ENCODE measurements at places on chromosomes 6 and 20.

GRCh38 chr6:150276937-150277742 lies 91.7 kb upstream of the IYD start:
- DNase-seq: no peak

- no peak for DNase-seq
These were observed 95.6 kb downstream of the CDYL start for GRCh38 chr6:4871825-4872224.

GRCh38 chr6:27375613-27376079 lies 12.9 kb upstream of the ZNF391 start:
- peak; percentile 10 for DNase-seq

DNA sequence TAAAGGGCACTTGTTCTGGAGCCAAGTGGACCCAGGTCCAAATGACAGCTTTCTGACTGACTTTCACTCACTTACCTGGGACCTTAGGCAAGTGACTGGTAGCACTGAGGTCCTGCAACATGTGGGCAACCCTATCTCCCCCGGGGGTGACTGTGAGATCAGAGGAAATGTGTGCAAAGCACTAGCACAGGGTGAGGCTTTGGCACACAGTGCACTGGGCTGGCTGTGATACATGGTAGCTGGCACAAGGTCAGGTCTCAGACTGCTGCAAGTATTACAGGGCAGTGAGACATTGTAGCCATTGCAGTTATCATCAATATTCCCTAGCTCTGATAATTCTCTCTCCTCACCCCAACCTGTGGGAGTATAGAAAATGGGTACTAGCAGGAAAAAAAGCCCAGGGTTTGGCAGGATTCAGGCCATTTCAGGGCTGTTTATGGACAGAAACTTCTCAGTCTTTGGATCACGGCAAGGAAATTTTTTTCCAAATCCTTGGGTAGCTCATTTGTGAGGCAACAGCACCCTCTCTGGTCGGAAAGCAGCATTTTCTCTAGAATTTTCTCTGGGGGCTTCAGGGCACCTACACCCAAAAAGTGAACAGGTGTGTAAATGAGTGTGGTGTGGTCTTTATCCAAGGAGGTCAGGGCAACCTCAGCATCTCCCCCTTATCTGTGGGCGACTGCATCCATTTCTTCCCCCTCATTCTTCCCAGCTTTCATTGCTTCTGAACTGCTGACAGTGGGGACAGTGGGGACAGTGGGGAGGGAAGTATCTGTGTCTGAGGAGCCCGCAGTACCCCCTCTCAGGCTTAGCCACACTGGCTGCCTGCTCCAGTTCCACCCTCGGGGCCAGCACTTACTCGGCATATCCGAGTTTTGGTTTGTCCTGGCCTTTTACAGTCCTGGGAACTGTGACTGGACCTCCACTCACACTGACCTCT lies 148.7 kb upstream of the PHACTR3 start:
- peak; percentile 2 for DNase-seq

- DNase-seq: peak; percentile 67
These were observed 49.0 kb upstream of the TAGAP start for GRCh38 chr6:159093609-159094443.

DNA sequence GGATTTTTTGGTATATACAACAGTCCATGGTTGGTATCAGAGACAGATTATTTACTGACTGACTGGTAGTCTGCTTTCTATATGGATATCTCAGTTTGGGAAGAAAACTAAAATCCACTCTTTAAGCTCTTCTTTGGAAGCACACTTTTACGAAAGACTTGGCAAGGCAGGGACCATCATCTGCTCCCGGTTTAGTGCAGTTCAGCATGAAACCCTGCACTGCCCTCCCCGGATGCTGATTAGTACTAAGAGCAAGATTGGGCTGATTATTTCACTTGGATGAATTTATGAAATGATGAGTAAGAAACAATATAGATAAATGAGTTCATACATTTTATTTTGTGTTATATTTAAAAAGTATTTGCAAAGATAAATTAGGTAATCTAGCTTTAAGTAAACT lies 56.3 kb downstream of the RGS17 start:
- DNase-seq: no peak

- no peak for DNase-seq
These were observed 83.1 kb downstream of the PTCHD4 start for GRCh38 chr6:48027704-48028435.

DNA sequence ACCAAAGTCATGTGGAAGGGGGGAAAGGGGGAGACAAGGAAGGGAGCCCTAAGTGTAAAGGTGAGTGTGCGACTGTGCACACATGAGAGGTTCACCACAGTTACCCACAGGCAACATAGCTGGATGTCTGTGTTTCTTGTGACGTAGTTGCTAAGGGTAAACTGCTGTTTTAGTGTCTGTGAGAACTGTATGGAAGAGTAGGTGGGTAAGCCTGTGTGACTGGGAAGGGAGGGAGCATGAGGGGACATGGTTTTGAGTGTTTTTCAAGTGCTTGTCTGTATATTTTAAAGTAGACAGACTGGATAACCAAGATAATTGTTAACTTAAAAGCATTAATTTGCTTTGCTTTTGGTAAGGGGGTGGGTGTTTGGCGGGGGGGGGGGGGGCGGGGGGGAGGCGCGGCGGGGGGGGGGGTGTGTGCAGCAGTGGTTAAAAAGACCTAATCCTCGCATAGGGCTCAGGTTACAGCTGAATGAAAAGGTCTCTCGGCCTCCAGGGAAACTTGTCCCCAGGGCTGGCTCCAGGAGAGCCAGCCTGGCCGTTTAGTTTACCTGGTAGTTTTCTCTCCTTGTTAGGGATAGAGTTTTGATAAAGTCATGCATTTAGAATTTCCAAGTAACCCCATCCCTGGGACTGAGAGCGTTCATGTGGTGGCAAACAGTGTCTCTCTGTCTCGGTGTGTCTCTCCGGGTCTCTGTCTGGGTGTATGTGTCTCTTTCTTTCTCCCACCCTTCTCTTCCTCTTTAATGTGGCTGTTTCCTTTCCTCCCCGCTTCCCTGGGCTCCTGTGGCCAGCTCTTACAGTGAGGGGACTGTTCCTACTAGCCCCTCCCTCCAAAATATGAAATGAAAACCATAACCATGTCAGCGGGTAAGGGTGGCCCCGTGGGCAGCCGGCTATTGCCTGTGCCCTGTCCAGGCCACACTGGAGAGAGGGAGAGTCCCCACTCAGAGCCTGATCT lies 3.4 kb downstream of the SCUBE3 start:
- no peak for DNase-seq
